ENCODE measurements at places on chromosomes 3 and 15.
A peak's percentile ranks its signal among the peaks of the same experiment; 100 is the strongest.

DNA sequence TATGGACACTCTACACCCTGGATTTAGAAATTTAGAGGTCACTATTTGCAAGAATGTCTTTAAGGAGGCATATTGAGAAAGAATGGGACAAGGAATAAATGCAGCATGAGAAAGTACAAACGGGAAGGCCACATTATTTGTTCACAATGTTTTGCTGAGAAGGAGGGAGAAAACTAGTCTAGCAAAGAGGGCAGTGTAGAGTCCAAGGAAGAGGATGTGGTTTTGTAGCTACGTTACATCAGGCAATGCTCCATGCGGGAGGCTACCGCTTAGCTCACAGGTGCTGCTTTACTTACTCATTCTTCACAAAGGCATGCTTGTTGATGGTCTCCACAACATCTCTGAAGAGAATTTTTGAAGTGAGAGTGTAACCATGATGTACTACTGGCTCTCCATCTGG, 191.1 kb downstream of the PLCH1 start:
- DNase-seq = peak; percentile 39

DNA sequence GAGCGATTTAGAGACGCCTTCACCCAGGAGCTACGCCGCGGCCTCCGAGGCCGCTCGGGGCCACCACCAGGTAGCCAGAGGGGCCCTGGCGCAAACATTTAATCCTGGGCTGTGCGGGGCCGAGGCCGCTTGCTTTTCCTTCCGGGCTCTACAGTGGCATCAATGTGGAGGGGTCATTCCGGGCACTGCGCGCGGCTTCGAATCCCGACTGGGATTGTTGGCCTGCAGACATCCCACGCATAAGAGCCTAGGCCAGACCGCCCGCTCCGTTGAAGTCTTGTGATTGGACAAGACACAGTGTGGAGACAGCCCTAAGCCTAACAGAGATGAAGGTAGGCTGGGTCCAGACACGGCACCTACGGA, 568 bp upstream of the NCBP2 start:
- DNase-seq = no peak

DNA sequence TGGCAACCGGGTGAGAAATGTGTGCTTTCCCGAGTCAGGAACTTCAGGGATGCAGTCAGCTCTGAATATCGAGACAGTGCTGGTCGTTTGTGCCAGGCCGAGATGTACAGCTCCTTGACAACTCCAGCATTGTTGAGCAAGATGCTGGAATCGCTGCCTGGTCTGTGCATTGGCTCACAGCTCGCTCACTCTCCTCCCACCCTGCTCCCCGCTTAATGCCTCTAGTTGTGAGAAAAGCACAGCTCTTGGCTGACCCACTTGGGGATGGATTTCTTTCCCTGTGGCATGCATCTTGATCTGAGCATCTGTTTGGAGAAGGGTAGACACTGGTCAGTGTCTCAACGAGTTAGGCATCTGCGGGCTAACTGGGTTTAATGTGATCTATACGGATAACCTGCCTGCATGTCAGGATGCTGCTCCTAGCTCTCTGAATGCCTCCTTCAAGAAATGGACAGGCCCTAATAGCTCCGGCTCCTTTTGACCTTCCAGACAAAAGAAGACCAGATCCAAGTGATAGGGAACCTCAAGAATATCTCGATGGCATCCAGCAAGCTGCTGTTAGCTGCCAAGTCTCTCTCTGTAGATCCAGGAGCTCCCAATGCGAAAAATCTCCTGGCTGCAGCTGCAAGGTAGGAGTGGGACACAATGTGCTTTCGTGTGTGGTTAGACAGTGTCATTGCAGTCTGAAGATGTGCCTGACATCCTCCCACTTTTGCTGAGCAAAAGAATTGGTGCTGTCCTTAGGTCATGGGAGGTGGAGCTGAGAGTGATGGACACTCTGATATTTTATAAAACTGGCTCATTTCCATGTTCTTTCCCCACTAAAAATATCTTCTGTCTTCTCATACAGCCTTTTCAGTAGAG, 302.2 kb upstream of the TPM1 start:
- DNase-seq = no peak

- no peak for DNase-seq
These were observed 1.5 kb upstream of the HEG1 start for GRCh38 chr3:125057186-125057850.

DNA sequence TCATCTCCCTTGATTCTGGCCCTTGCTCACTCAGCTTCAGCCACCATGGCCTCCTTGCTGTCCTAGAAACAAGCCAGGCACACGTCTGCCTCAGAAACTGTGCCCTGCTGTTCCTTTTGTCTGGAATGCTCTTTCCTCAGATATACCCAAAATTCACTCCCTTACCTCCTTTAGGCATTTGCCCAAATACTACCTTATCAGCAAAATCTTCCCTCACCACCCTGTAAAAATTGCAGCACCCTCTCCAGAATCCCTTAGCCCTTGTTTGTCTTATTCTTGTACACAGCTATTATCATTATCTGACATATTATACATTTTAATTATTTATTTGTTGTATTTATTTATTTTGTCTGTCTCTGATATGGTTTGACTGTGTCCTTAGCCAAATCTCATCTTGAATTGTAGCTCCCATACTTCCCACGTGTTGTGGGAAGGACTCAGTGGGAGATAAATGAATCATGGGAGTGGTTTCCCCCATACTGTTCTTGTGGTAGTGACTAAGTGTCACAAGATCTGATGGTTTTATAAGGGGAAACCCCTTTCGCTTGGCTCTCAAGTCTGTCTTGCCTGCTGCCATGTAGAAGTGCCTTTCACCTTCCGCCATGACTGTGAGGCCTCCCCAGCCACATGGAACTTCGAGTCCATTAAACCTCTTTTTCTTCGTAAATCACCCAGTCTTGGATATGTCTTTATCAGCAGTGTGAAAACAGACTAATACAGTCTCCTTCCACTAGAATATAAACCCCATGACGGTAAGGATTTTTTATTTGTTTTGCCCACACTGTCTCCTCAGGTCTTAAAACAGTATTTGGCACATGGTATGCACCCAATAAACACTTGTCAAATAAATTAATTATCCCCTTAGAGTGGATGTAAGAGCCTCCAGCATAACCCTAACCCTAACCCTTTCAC, 60.0 kb upstream of the STT3B start:
- peak; percentile 63 for DNase-seq

DNA sequence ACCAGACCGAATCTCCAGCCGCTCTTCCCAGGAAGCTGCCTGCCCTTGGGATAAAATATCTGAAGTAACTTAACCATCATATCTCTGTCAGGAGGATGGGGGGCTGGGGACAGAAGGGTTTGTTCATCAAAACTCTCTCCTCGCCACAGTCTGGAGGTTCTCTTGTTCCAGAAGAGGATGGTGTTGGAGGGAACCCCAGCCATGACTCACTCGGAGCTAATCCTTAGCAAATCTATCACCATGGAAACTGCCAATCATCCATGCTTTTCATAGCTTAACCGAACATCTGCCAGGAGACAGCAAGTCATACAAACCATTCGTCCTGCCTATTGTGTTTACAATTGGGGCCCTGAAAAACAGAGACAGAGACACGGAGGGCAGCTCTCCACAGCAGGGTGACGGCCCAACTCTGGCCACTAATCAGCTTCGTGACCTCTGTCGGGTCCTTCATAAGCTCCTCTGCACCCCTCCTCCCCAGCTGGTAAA, 73.8 kb upstream of the HEG1 start:
- no peak for DNase-seq

GRCh38 chr3:138861798-138862197, 27.1 kb upstream of the PIK3CB start:
- DNase-seq = no peak

DNA sequence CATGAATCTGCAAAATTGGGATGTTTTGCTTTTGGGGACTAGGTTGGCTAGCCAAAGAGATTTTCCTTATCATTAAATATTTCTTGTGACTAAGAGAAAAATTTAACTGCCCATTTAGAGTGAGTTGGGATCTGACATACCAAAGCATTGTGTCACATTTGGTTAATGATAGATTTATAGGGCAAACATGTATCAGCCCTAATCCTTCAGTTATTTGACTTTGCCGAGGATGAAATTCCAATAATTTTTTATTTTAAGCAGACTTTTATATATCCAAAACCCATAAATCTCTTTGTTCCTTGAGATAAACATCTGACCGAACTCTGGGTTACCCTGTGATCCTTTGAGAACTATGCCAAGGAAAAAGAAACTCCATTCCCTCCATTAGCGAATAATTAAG, 218.9 kb downstream of the CDIN1 start:
- no peak for DNase-seq

DNA sequence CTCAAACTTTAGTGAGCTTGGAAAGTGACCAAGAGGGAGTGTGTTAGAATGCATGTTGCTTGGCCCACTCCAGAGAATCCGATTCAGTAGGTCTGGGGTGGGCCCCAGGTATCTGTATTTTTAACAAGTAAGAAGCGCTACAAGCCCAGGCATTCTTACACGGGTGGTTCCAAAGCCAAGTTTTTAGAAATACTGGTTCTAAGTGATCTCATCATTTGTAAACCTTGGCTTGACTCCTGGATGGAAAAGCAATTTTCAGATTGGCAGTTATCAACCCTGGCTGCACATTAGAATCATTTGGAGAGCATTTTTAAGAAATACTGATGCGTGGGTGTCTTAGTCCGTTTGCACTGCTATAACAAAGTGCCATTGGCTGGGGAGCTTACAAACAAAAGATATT, 27.3 kb upstream of the ST8SIA2 start:
- DNase-seq = no peak

GRCh38 chr15:98850961-98851572, 156.5 kb downstream of the PGPEP1L start:
- DNase-seq = peak; percentile 87

GRCh38 chr3:137110392-137110996, 152.7 kb downstream of the IL20RB start:
- DNase-seq = no peak

DNA sequence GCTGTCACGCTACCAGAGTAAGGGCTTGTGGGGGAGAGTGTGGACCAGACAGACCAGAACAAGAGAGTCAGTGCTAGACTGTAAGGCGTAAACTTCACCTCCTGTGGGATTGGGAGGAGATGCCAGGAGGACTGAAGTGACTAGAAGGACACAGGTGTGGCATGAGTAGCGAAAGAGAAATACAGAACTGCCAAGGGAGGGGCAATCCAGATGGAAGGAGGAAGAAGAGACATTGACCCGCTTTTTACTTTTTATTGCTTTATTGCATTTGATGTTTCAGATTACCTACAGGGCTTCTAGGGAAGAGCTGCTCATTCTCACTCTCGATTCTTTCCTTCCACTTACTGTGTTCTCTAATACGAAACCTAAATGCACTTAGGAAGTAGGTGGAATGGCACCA, 2.1 kb downstream of the POGLUT1 start:
- DNase-seq = no peak

- no peak for DNase-seq
These were observed 56.1 kb upstream of the WNT5A start for GRCh38 chr3:55543181-55543614.

GRCh38 chr3:170869239-170869590, 780 bp downstream of the RPL22L1 start:
- no peak for DNase-seq

DNA sequence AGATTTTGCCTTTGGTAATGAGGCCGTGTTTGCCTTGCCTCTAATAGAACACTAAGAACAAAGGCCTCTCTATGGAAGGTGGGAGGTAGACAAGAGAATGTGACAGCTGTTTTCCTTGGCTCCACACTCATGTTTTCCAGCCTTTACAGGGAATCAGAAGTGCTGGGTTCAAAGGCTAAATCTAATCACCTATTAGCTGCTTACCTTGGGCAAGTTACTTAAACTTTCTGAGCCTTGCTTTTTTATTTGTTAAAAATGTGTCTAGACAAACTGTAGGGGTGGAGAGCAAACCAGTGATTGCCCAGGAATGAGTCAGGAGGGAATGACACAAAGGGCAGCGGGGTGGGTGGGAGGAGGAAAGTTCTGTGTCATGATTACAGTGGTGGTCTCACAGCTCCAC, 179.0 kb downstream of the P3H2 start:
- no peak for DNase-seq

GRCh38 chr15:52241489-52241888, 50.3 kb upstream of the GNB5 start:
- DNase-seq = no peak

- no peak for DNase-seq
These were observed 25.6 kb downstream of the LRRC2 start for GRCh38 chr3:46540550-46540949.

DNA sequence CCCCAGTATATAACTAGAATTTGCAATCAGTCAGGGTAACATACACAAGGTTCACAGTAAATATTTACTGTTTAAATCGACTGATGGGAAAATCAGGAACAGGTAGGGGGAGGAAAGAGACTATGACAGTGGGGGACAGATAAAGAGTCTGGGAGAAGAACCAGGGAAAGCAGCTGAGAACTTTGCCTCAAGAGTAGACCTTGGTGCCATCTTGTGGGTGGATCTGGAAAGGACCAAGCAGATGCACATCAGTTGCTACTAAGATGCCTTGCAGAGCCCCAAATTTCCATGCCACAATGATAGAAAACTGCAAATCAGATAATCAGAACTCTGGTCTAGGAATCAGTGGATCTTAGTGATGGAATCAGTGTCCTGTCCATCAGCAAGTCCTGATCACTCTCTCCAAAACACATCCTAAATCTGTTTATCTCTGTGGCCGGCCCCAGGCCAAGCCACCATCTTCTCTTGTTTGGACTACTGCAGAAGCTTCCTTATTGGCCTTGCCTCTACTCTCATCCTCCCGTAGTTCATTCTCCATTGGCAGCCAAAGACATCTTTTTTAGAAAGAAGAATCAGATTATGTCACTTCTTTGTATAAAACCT, 62.7 kb downstream of the PDE8A start:
- DNase-seq = peak; percentile 19

DNA sequence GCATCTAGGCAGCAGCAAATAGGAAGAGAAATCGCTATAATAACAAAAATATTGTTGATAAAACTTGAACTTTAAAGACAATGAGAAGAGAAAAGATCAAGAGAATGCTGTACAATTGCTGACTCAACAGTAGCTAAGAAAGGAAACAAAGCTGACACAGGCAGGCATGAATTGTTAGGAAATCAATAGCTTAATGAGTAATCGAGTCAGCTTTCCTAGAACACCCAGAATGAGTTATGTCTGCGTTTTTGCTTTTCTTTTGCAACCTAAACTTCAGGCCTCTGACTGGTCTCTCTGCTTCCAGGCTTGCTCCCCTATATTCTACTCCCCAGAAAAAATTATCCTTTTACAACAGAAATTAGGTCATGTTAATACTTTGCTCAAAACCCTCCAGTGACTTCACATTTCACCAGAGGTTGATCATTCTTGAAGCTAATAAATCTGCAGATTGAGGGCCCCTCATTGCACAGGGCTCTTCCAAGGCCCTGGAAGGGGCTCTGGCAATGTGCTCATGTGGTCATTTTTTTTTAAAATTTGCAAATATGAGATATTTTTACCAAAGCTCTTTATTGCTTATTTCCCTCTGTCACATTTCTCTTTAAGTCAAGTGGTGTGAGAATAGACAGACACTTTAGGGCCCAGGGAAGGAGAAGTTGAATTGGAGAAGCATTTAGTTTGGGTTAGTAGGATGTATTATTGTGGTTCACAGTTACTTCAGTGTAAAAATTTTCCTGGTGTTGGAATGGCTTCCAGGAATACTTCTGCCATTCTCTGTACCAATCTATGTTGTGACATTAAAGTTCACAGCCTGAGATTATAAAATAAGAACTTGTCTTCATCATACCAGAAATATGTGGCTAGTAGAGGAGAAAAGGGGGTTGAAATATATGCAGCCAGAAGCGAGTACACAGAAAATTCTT, 116.3 kb downstream of the TMCO5A start:
- no peak for DNase-seq

GRCh38 chr15:35911052-35911777, 365.2 kb upstream of the DPH6 start:
- no peak for DNase-seq
